ENCODE measurements at places on chromosomes 7 and 10. TPM values are rescaled to one million over a fixed set of nuclear protein-coding genes. Genes with fewer than 3 reads are reported as not detected.

SRI gene
- total RNA-seq = 128 TPM

TACC2 gene
- total RNA-seq = 58.1 TPM

GOLGA7B gene
- 1.1 TPM for total RNA-seq

FAM241B gene
- 42.4 TPM for total RNA-seq

CRYGN gene
- total RNA-seq = 3.2 TPM

TAF3 gene
- 9.4 TPM for total RNA-seq

PTF1A gene
- 50.7 TPM for total RNA-seq

TLX1 gene
- total RNA-seq = not detected

SFMBT2 gene
- 9.1 TPM for total RNA-seq

FRMPD2 gene
- 1.2 TPM for total RNA-seq

RBP3 gene
- not detected for total RNA-seq

SMC3 gene
- total RNA-seq = 94.6 TPM

PRTFDC1 gene
- total RNA-seq = 35.4 TPM

IGF2BP3 gene
- total RNA-seq = 96.9 TPM

LAMTOR4 gene
- total RNA-seq = 116 TPM

VTI1A gene
- total RNA-seq = 39.4 TPM

CRCP gene
- total RNA-seq = 32.4 TPM

NME8 gene
- total RNA-seq = 0.67 TPM

POLL gene
- 49.3 TPM for total RNA-seq

AKR1C4 gene
- 0.48 TPM for total RNA-seq

PNLIPRP3 gene
- total RNA-seq = not detected

RET gene
- total RNA-seq = 1.5 TPM

GPR26 gene
- not detected for total RNA-seq

CALHM3 gene
- 1.3 TPM for total RNA-seq

SFR1 gene
- 7.1 TPM for total RNA-seq

All from progenitor cell of endocrine pancreas (in vitro differentiated cells).